Left renal cortex interstitium (tissue), 4 donors: ENCODE measurements at places on chromosomes 12 and 14. TPM values are rescaled to one million over a fixed set of nuclear protein-coding genes. Genes with fewer than 3 reads are reported as not detected.

DNA sequence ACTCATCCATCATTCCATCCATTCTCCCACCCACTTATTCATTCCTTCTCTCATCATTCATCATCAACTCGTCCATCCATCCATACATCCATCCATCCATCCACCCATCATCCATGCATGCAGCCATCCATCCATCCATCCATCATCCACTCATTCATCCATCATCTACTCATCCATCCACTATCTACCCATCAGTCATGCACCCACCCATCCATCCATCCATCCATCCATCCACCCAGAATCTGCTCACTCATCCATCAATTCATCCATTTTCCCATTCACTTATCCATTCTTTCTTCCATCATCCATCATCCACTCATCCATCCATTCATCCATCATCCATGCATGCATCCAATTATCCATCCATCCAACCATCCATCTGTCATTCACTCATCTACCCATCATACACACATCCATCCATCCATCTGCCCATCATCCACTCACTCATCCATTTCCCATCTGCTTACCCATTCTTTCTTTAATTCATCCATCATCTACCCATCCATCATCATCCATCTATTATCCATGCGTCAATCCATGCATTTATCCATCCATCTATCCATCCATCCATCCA lies 107.1 kb upstream of the WSCD2 start:
- DNase-seq: no peak

GRCh38 chr14:104432611-104433231 lies 146.8 kb upstream of the C14orf180 start:
- DNase-seq: no peak

DNA sequence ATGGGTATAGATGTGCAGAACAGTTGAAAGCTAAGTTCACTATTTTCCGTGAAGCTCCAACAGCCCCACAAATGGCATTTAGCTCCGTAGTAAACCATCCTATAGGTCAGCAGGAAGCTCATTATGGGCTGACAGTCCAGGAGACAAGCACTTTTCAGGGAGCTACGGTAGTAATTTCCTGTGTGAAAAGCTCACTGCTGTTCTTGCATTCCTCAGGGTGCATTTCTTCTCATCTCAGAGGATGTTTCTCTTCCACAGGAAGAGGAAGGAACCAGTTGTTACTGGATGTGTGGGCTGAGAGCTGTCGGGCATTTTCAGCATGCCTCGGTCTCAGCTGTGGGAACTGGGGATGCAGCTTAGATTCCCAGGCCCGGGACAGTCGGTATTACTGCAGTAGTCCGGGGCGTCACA lies 72.8 kb downstream of the GALNT4 start:
- no peak for DNase-seq

The LPCAT3 gene
- 65.7 TPM for polyA plus RNA-seq

The ZNF385A gene
- 14.9 TPM for polyA plus RNA-seq

The SEL1L gene
- polyA plus RNA-seq: 72.1 TPM
